ENCODE measurements at places on chromosomes 3 and 15.

- no peak for DNase-seq
These were observed 3.5 kb downstream of the CSK start for GRCh38 chr15:74785194-74786032.

DNA sequence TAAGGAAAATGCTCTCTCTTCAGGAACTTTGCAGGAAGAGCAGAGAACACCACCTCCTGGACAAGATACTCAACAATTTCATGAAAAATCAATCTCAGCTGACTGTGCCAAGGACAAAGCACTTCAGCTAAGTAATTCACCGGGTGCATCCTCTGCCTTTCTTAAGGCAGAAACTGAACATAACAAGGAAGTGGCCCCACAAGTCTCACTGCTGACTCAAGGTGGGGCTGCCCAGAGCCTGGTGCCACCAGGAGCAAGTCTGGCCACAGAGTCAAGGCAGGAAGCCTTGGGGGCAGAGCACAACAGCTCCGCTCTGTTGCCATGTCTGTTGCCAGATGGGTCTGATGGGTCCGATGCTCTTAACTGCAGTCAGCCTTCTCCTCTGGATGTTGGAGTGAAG, 200.5 kb downstream of the AKAP13 start:
- peak; percentile 15 for DNase-seq

DNA sequence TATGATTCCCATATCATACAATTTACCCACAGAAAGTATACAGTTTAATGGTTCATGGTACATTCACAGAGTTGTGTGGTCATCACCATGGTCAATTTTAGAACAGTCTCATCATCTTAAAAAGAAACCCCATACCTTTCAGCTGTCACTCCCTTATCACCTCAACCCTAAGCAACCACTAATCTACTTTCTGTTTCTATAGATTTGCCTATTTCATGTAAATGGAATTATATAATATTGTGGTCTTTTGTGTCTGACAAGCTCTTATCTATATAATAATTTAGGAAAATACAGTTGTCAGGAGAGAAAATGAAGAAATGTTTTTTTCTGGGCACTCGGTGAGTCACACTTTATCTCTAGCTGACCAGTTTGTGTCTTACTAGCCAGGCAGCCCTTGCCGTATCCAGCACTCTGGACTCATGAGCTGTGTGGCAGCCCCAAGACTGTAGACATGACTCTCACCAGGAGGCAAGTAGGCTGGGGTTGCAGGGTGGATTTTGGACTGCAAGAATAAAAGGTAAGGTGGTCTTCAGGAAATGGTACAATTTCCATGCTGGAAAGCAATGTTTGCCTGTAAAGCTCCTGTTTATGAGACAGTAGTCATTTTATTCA, 234.6 kb downstream of the THRB start:
- DNase-seq: no peak

DNA sequence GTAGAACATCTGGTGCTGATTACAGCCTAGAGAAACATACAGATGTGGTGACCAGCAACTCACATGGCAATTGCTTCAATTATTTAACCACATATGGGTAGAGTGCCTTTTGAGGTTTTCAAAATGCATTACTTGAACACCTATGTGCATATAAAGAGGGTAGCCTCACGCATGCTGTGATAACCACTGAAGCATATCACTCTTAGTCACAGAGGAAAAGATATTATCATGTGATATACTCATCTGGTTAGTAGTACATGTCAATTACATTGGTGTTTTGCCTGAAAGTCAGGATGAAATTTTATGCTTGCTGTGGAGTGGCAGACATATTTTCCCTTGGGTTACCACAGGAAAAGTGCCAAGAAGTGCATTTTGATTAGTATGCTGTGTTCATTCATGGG, 459.3 kb upstream of the AGTR1 start:
- DNase-seq: no peak

DNA sequence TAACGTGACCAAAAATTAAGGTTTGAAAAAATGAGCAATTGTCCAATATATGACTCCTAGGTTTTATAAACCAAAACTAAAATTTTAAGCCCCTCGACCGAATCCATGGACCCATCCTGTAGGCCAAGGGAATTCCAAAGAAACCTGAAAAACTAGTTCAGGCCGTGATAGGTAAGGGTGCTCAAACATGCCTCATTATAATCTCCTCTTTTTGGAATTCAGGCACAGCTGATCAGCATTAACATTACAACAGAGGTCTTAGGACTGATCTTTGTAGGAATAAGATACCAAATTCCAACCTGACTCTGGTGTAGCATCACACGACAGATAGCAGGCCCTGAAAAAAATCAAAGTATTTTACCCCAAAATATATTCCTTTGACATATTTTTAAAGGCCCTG, 155.7 kb downstream of the NEK10 start:
- no peak for DNase-seq

- DNase-seq: no peak
These were observed 28.9 kb downstream of the LINGO1 start for GRCh38 chr15:77603611-77604336.

DNA sequence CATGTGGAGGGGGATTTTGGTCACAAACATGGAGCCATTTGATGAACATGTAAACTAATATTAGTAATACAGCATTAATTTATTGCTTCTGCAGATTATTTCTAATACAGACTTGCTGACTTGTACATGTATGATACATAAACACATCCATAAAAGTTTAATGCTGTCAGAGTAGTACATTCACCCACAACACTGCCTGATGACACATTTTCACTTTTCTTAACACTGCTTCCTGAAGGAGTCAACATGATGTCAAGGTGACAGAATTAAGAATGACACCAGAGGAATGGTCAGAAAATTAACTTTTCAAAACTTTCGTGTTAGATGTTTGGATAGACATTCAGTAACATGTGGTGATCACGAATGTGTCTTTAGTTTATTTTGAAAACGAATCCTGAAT, 199.4 kb downstream of the SATB1 start:
- DNase-seq: no peak

- no peak for DNase-seq
These were observed 4.6 kb downstream of the SNUPN start for GRCh38 chr15:75620841-75621391.

DNA sequence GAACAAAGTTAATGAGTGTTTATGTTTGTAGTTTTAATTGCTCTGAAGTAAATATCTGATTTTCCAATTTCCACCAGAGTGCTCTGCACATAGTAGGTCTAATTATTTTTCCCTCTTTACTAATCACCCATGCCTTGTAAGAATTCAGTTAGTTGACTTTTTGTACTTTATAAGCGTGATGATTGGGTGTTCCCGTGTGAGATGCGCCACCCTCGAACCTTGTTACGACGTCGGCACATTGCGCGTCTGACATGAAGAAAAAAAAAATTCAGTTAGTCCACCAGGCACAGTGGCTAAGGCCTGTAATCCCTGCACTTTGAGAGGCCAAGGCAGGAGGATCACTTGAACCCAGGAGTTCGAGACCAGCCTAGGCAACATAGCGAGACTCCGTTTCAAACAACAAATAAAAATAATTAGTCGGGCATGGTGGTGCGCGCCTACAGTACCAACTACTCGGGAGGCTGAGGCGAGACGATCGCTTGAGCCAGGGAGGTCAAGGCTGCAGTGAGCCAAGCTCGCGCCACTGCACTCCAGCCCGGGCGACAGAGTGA, 507 bp upstream of the VHL start:
- no peak for DNase-seq

DNA sequence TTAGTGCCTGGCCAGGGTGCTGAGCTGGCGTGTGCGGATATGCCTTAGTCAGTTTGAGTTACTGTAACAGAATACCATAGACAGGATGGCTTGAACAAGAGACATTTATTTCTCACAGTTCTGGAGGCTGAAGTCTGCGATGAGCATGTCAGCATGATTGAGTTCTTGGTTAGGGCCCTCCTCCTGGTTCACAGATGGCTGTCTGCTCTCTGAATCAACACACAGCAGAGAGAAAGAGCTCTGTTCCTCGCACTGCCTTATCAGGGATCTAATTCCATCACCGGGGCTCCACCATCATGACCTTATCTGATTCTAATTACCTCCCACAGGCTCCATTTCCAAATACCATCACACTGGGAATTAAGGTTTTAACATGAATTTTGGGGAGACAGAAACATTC, 386.6 kb upstream of the DPH6 start:
- DNase-seq: no peak

DNA sequence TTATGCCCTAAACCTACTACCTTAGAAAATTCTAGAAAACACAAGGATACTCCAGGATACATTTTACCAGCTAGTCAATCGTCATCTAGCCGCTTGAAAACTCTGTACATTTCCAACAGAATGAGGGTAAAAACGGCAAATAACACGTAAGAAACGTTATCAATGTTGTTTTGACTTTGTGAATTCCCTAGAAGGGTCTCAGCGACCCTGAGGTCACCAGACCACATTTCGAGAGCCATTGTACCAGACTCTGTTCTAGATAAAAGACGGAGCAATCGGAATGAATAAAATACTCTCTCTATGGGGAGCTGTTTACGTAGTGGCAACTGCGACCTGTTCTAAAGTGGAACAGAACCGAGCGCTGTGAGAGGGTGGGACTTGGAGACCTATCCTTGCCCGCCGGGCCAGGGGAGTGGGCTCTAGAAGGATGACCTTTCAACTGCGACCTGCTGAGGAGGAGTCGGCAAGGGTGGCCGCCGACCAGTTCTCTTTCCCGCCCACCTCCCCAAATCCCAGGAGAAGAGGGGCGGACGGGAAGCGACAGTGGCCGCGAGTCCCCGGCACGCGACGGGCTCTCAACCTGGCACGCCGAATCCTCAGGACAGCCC, 778 bp upstream of the AP4E1 start:
- DNase-seq: peak; percentile 27

DNA sequence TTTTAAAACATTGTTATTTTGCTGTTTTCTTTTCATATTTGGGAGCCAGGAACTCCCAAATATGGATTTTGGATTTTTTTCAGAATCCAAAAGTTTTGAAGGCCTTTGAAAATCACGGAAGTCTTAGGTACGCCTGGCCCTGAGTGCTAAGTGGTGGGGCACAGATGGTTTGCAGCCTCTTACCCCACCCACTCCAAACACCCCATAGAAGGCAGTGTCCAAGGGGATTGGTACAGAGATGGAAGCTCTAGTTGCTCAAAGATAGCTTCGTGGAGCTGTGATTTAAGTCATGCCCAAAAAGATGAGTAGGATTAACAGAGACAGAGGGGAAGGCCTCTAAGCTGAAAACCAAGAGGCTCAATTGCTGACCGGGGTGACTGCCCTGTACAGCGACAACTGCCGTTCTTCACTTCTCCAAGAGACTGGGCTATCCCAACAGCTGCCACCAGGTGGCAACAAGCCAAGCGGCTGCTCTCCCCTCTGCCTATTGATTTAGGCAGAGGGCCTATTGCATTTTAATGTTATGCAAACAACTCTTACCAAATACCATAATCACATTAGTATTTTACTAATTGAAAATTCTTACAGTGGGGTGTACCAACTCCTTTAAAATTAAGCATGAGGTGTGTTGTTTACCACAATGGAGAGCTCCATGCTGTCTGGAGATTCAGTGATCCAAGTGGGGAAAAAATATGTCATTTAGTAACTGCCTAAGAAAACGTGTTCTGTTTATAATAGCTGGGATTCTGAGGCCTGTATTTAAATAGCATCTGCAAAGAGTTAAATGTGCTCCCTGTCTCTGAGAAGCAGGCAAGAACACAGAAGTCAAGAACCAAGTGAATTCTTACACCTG, 64.0 kb upstream of the C15orf61 start:
- DNase-seq: peak; percentile 68

- DNase-seq: no peak
These were observed 55.7 kb upstream of the CP start for GRCh38 chr3:149277331-149277813.

DNA sequence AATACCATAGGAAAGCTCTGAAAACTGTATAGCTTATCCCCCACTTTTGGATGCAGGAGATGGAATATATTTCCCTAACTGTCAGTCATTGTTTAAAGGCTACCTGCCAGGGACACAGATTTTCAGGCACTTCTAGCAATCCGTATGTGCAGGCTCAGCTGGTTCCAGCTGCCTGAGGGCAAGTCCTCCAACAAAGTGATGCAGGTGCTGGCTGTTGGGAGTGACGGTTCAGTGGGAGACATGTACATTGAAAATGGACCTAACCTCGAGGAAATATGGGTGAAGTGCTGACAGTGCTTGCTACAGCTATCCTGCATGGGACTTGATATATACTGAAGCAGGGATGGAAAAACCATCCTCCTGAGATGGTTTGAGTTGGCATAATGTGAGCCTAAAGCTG, 153.1 kb upstream of the GAP43 start:
- no peak for DNase-seq

DNA sequence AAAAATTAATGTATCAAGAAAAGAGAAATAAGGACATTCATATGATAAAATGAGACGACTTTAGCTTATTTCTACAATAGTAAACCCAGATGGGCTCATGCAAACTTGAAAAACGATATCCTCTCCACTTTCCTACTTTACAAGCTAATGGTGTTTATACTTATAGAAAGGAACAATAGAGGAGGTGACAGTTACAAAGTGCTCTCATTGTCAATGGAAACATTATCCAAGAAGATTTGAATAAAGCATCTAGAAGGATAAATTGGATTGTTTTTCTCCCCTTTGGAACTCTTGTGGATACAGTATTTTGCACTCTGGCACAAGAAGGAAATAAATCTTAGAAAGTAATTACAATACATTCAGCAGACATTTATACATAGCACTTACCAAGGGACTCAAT, 20.2 kb upstream of the CCDC66 start:
- no peak for DNase-seq

DNA sequence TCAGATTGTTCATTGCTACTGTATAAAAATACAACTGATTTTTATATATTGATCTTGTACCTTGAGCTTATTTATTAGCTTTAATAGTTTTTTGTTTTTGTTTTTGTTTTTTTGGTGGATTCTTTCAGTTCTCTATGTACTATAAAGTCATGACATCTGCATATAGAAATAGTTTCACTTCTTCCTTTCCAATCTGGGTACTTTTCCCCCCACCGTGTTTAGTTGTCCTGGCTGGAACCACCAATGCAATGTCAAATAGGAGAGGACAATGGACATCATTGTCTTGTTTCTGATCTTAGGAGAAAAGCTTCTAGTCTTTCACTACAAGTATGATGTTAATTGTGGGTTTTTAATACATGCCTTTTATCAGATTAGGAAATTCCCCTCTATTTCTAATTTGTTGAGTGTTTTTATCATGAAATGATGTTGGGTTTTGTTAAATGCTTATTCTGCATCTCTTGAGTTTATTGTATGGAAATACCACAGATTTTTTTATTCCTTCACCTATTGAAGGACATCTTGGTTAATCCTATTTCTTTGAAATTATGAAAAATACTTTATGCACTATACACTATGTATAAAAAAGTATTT, 2.8 kb upstream of the XCR1 start:
- DNase-seq: no peak

- DNase-seq: no peak
These were observed 59.7 kb upstream of the MINAR1 start for GRCh38 chr15:79372428-79372827.
